CD4-positive, alpha-beta T cell (primary cell): ENCODE measurements at places on chromosomes 2 and 18.
A peak's percentile ranks its signal among the peaks of the same experiment; 100 is the strongest.

GRCh38 chr2:9770308-9771100 lies 72.8 kb upstream of the TAF1B start:
- DNase-seq = peak; percentile 46

DNA sequence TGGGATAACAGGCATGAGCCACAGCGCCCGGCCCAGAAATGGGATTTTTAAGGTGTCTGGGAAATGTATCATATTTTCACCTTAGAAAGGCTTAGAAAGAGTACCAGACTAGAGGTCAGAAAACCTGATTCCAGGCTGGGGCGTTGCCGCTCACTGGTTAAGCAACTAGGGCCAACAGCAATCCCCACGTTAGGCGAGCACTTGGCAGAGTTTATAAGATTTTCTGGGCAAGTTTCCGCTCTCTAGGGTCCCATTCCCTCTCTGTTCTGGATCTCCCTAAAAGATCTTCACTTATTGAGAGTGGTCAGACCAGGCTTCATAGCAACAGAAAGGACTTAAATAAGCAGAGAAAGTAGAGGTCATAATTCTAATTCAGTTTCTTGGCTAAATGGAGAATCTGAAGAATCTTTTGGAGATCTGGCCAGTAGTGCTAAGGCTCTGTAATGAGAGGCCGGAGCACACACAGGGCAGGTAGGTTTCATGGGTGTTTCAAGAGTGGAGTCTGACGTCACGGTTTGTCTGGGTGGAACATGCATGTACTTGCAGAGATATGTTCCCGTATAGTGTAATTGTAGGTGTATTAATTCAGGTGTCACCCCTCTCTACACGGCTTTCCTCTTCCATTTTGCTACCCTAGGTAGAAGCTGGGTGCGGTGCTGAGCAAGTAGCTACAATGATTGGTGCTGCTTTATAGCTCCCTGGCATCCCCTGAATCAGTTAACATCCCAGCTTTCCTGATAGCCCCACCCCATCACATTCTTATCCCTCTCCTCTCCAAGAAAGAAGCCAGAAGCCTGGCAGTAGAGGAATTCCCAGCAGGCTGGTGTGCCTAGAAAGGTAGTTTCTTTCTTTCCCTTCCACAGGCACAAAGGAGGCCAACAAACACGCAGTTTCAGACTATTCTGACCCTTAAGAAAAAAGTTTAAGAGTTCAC lies 4.4 kb upstream of the SMAD7 start:
- no peak for DNase-seq

- no peak for DNase-seq
These were observed 6.1 kb upstream of the SLC35F5 start for GRCh38 chr2:113762377-113763118.

DNA sequence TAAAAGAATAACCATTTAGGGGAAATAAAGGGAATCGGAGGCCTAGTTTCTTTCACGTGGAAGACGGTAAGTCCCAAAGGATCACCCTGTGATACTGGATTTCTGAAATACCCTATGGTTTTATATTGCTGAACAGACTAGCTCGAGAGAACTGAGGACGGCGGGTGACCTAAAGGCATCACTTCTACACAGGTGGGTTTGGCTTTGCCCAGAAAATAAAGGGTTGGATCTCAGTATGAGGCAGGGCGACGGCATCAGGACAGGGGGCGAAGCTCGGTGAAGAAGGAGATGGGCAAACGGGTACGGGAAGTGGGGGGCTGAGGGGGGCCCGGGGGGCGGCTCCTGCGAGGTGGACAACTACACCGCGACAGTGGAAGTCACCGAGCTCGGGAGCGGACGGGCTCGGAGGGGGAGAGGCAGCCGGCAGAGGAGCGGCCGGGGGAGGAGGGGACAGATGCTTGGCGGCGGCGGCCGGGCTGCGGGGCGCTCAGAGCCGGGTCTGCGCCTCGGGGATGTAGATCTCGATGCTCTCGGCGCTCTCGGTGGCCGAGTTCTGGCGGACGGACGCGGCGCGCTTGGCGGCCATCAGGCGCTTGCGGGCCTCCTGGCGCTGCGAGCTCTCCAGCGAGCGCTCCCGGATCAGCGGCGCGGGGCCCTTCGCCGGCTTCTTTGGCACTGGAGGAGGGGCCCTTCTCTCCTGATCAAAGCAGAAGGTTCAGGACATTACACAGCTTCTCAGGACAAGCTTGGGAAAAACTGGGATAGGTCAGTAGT lies 48.9 kb downstream of the TGIF1 start:
- DNase-seq = no peak

DNA sequence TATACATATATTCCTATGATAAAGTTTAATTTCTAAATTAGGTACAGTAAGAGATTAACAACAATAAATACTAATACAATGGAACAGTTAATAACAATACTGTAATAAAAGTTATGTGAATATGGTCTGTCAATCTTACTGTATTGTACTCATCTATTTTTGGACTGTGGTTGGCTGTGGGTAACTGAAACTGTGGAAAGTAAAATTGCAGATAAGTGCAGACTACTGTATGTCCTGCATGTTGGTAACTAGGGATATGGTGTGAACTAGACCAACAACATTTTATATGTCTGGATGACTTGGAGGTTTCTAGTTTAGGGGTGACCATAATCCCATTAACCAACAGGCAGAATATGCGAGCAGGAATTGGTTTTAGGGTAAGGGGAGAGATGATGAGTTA lies 23.3 kb downstream of the PHLPP1 start:
- DNase-seq = no peak

DNA sequence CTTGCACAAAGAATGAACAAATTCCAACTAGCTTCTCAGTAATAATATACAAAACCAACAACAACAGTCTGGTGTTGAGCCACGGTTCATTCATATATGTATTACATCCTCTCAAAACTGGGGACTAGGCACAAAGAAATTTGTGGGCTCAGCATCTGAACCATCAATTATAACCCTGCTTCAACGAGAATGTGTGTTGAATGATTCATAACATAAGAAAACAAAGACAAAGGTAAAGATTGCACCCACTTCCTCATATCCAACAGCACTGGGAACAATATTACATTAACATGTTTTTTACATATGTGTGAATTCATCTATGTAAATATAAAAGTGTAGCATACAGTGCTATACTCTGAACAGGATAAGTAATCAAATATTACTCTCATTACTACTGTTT lies 144.8 kb downstream of the CDH2 start:
- DNase-seq = no peak
